ENCODE measurements at places on chromosomes 11 and 22. TPM values are rescaled to one million over a fixed set of nuclear protein-coding genes. Genes with fewer than 3 reads are reported as not detected.

Gene BDNF
- 8.0 TPM for total RNA-seq

Gene MISFA
- total RNA-seq = 0.29 TPM

Gene MN1
- 6.2 TPM for total RNA-seq

Gene KCNK4
- 0.29 TPM for total RNA-seq

Gene RFPL2
- not detected for total RNA-seq

Gene CCDC89
- 4.1 TPM for total RNA-seq

Gene LIPT2
- total RNA-seq = 5.0 TPM

Gene KCNJ1
- total RNA-seq = not detected

Gene CARNS1
- total RNA-seq = under 0.01 TPM

- DNase-seq = peak; percentile 99
Observed at GRCh38 chr22:45905924-45906865, 70.8 kb downstream of the WNT7B start.

DNA sequence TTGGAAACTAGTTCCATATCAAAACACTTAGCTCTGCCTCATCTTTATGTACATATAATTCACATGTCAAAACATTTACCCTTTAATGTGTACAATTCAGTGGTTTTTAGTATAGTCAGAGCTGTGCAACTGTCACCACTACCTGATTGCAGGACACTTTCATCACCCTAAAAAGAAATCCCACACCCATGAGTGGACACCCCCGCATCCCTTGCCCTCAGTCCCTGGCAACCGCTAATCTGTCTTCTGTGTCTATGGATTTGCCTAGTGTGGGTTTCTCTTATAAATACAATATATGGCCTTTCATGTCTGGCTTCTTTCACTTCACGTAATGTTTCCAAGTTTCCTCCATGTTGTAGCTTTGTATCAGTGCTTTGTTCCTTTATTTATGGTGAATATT lies 8.6 kb upstream of the EMID1 start:
- DNase-seq = no peak

- no peak for DNase-seq
Observed at GRCh38 chr11:128246364-128246801, 341.0 kb downstream of the ETS1 start.

DNA sequence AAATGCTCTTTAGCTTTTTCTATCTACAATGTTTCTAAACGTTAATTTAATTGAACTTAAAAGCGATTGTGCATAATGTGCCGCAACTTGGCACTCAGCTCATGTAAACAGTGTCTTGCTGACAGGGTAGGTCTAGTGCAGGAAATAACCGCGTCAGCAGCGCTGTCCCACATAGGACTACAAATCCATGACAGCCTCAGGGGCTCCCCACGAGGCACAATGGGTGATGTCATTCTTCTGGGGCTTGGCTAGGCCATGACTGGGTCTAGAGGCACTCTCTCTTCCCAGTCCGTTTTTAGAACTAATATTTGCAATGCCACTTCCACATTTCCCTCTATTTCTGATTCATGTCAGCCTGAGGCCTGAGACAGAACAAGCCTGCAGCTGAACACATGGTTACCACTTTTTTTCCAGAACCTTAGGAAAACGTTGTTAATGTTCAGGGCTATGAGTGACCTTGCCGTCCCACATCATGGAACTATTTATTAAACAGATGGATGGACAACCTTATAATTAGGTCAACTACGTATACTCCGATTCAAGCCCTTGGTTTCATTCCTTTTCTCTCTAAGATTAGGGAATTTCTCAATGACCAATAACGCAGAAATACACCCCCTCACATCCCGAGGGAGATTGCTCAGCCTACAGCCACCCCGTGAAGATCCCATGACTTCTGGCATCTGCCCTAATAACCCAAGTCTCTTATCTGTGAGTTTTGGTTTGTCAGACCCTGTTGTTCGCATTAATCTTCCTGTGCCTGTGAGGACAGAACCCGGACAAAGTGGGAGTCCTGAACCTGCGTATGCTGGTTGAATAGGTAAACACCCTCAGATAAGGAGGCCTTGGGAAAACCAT lies 19.4 kb upstream of the SNX32 start:
- no peak for DNase-seq

DNA sequence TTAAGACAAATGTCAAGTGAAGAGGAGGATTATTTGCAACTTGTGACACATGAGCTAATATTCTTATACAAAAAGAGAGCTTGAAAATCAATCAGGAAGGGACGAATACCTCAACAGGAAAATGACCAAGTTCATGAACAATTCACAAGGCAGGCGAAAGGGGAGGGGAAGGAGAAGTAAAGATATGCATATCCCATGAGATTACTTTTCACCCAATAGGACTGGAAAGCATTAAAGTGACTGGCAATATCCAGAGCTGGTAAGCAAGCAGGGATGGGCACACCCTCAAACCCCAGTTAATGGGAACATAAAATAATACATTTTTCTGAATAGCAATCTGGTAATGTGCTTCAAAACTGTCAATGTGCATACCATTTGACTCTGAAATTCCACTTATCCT lies 129.5 kb downstream of the SLC1A2 start:
- DNase-seq = peak; percentile 77

- no peak for DNase-seq
Observed at GRCh38 chr22:37393746-37394145, 33.5 kb downstream of the ELFN2 start.

GRCh38 chr11:17206463-17206862 lies 1.3 kb downstream of the PIK3C2A start:
- DNase-seq = no peak

DNA sequence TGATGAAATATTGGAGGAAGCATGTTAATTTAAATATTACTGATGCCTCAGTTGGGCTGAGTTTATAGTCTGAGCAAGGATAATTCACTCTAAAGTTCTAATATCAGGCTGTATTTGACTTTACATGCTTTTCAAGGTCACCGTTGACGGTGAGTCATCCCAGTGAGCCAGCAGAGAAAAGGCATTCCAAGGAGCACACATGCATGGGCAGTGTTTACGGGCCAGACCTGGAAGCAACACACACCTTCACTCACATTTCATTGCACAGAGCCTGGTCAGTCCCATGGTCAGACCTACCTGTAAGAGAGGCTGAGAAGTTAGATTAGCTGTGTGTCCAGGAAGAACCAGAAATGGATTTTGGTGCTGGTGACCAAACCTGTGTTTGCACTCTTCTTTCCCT lies 53.5 kb downstream of the COMMD9 start:
- DNase-seq = no peak

DNA sequence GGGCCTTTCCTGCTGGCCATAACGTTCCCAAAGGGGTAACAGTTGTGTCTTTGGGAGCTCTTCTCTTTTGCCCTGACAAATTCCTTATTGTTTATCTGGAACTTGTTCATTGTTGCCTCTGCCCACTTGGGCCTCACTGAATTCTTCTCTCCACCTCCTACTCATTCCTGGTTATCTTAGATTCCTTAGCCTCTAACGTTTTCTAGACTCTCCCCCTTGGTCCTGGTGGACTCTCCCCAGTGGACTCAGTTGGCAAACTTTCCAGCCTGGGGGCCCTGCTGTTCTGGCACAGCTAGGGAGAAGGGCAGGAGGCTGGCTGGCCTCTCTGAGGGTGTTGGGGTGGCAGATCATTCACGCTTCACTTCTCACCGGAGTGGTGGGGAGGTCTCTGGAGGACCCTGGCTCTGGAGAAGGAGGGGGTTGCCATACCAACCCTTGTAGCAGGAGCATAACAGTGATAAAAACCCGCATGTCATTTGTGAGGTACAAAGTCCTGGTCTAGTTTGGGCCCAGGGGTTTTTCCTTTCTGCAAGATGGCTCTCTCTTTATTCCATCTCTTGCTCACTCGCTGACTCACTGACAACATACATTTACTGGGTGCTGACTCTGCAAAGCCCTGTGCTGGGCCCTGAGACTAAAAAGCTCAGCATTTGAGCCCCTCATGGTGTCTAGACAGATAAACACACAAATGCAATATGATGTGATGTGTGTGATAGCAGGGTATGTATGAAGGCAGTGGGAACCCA lies 39.7 kb downstream of the YWHAH start:
- peak; percentile 5 for DNase-seq

GRCh38 chr22:47787501-47788227 lies 1025.2 kb downstream of the TBC1D22A start:
- no peak for DNase-seq

DNA sequence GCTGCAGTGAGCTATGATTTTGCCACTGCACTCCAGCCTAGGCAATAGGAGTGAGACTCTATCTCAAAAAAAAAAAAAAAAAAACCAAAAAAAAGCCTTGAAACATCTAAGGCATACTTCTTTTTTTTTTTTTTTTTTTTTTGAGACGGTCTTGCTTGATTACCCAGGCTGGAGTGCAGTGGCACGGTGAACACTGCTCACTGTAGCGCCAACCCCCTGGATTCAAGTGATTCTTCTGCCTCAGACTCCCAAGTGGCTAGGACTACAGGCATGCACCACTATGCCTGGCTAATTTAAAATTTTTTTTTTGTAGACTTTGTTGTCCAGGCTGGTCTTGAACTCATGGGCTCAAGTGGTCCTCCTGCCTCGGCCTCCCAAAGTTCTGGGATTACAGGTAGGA lies 19.5 kb downstream of the ARFGAP3 start:
- DNase-seq = no peak

GRCh38 chr11:2940147-2940920 lies 11.1 kb upstream of the PHLDA2 start:
- peak; percentile 76 for DNase-seq

DNA sequence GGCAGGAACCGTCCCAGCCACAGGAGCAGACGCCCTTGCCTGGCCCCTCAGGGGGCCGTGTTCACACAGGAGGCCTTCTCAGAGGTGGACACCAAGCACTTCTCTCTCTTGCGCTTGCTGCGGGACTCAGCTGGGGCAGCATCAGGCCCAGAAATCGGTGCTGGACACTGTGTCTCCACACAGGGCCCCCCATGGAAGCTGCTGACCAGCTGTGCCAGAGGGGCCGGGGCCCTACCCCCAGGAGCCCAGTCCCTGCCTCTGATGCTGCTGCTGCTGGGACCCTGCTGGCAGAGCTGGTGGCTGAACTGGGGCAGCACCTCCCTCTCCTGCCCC lies 4.0 kb downstream of the PLXNB2 start:
- DNase-seq = no peak

- DNase-seq = peak; percentile 94
Observed at GRCh38 chr11:126415128-126415527, 59.6 kb downstream of the ST3GAL4 start.

DNA sequence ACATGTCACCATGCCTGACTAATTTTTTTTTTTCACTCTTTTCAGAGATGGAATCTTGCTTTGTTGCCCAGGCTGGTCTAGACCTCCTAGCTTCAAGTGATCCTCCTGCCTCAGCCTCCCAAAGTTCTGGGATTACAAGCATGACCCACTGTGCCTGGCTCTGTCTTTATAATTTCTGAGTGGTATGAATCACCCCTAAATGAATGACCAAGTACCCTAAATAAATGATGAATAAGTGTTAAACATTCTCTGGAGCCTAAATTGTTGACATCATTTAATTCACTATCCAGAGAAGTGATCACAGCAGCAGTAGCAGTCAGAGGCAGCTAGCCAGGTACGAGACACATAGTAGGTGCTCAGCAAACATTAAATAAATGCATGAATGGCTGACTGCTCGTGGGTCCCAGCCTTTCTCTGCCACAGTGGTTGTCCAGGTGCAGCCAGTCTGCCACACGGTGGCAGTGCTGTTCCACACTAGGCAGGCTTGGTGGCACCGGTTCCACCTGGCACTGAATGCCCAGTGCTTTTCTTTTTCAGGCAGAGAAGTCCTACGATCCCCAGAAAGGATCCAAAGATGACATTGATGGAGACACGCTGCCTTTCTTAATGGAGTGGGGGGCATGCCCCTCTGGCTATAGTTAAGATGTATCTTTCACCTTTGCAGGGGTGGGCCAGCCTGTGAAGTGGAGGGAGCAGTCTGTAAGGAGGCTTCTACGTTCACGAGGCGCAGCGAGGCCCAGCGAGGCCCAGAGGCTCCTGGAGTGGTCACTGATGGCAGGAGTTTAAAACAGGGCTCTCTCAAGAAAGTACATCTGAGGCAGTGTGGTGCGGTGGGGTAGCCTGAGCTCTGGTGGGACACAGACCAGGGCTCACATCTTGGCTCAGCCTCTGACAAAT lies 8.7 kb upstream of the TTC12 start:
- DNase-seq = peak; percentile 86

DNA sequence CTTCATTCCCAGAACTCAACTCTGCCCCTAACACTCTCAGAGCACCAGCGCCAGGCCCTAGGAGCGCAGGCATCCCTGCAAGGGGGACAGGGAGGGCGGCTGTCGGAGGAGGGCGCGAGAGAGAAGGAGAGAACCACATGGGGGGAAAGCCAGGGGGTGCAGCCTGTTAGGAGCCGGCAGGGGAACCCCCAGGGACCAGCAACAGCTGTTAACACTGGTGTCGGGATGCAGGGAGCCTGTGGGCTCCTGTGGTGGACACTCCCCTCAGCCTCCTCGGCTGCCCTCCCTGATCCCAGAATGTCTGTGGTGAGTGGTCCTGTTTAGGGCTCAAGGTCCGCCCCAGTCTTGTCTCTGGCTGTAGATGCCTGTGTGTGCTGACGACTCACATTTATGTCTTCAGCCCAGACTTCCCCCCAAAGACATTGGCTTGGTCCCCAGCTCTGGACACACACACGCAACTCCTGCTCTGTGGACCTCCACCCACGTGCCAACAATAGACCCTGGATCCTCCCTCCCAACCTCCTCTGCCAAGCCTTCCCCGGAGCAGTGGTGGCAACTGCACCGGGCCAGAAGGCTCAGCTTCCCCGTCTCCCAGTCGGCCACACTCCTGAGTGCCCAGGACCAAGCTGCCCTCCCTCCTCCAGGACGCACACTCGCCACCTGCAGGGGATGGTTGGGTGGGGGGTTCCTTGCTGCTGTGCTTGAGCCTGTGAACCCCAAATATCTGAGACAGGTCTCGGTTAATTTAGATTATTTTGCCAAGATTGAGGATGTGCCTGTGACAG lies 817 bp upstream of the IFITM5 start:
- DNase-seq = peak; percentile 90

DNA sequence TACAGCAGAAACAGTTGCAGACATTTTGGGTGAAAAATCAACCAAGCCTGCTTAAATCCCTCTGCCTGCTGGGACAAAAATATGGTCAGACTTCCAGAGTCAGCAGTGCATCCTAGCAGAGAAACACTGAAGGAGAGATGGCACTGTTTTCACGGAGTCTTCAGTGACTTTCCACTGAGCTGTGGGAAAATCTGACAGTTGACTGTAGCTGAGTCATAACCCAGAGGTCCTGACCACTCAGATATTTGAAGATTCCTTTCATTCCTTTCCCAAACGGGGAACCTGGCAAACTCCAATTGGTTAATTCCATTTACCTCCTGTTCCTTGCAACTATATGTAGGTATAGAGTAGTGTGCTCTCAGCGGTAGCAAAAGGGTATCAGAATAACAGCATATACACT lies 20.9 kb upstream of the UPB1 start:
- peak; percentile 89 for DNase-seq

All from osteoblast (primary cell).